ENCODE measurements at places on chromosomes 2 and 18.
A peak's percentile ranks its signal among the peaks of the same experiment; 100 is the strongest.

DNA sequence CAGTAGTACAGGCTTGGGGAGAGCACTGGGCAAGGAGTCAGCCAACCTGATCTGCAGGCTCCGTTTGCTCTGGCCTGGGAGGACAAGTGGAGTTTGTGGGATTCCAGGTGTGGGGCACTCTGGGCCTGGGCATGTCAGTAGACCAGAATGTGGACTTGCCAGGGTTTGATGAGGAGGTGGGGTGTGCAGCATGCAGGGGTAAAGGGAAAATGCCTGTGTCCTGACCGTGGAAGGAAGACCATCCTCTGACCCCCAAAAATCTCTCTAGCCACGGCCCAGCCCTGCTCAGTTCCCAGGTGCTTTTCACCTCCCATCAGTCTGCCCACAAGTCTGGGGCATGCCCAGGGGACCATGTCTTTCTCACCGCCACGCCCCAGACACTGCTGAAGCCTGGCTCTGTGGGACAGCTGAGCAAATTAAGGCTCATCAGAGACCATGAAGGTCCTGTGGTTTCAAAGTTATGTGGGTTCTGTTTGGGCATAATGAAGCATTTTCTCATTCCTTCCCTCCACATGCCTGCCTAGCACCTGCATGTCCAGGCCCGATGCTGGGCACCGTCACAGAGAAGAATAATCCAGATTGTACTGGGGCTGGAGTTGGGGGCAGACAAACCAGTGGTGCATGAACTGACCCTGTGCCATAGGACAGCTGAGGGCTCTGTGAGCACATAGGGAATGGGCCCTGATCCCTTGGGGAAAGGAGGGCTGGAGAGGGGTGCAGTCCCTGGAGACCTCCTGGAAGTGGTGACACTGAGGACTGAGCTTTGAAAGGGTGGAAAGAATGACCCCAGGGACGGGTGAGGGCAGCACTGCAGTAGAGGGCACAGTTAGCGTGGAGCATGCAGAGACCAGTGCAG lies 6.5 kb upstream of the KCNF1 start:
- ATAC-seq, result no peak

GRCh38 chr2:26175466-26176278 lies 2.8 kb downstream of the GAREM2 start:
- no peak for ATAC-seq

- peak; percentile 79 for ATAC-seq
Measured at GRCh38 chr2:55587-56448, 9.5 kb upstream of the FAM110C start.

DNA sequence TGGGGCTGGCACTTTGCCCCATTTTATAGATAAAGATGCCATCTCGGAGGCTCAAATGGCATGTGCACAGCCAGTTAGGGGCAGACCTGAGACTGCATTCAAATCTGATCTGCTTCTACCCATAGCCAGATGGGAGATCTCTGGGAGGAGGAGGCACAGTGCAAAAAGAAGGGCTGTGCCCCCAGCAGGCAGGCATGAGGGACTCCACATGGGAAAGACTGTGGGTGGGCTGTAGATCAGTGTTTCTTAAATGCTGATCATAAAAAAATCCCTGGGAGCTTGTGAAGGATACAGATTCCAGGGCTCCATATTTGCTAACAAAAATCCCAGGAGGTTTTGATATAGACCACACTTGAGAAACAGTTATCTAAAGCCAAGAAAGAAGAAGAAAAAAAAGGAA lies 15.2 kb downstream of the PAX8 start:
- no peak for ATAC-seq

DNA sequence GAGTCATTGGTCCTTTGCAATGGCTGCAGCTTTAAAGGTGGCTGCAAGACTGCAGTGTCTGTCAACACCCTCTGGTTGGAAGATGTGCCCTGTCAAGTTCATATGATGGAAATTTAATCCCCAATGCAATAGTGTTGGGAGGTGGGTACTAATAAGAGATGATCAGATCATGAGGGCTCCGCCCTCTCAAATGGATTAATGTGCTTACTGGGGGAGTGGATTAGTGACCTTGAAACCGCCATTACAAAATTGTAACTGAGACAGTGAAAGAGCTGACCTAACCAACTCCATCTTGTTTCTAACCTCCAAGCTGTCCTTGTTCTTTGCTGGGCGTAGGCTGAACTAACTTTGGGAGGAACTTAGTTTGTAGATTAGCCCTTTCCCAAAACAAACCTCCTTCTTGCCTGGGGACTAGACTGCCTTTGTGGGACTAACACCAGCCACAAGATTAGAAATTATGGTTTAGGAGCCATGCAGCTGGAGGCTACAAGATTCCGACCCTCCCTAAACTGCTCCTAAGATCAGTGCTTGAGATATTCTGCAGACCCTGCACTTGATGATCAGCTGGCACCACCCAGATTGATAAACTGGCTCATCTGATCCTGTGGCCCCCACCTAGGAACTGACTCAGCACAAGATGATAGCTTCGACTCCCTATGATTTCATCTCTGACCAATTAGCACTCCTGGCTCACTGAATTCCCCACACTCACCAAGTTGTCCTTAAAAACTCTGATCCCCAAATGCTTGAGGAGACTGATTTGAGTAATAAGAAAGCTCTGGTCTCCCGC lies 13.7 kb downstream of the MYCN start:
- ATAC-seq, result no peak

DNA sequence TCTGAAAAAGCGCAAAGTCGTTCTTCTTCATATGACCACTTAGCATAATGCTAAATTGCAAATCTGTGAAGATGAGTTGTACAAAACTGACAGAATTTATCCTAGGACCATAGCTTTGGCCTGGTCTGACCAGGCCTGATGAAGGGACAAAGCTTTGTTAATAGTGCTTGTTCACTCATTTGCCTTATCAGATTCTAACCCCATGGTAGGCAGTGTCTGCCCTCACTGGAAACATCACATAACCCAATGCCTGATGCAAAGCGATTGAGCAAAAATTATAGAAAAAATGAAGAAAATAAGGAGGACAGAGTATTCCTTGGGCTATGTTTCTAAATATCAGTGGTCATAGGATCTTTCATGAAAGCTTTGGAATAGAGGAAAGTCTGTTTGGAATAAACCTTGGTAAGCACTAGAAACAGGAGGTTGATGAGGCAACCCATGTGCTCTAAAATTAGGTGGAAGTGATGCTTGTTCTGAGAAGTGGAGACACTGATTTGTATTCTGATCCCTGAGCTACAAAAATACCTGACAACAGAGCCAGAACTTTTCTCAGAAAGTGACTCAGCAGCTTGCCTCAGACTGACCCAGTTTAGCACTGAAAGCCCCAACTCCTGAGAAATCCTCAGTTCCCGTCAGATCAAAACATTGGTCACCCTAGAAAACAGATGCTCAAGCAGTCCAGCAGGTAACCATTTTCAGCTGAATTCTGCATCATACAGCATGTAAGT lies 131.4 kb upstream of the MAPRE2 start:
- peak; percentile 73 for ATAC-seq

GRCh38 chr2:120914839-120915521 lies 179.3 kb downstream of the GLI2 start:
- ATAC-seq, result no peak

DNA sequence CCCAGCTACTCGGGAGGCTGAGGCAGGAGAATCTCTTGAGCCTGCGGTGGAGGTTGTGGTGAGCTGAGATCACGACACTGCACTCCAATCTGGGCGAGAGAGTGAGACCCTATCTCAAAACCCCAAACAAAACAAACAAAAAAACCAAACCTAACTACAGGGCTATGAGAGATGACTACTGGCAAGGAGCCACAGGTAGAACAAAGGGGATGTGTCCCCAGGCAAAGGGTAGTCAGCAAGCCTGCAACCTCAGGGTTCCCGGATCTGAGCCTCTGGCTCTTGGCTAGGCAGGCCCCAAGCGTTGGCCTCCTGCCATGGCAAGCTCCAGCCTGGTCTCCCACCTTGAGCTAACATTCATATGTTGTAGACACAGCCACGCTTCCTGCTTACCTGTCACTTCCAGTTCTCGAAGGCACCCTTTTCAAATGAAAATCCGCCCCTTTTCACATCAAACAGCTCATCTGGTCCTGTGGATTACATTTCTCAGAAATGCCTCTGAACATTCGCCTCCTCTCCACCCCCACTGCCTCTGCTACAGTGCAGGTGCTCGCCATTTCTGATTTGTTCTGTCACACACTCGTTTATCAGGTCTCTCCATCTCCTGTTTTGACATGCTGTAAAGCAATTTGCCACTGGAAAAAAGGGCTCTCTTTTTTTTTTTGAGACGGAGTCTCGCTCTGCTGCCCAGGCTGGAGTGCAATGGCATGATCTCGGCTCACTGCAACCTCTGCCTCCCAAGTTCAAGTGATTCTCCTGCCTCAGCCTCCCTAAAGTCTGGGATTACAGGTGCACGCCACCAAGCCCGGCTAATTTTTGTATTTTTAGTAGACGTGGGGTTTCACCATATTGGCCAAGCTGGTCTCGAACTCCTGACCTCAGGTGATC lies 13.1 kb upstream of the ACTR3 start:
- ATAC-seq, result peak; percentile 91

DNA sequence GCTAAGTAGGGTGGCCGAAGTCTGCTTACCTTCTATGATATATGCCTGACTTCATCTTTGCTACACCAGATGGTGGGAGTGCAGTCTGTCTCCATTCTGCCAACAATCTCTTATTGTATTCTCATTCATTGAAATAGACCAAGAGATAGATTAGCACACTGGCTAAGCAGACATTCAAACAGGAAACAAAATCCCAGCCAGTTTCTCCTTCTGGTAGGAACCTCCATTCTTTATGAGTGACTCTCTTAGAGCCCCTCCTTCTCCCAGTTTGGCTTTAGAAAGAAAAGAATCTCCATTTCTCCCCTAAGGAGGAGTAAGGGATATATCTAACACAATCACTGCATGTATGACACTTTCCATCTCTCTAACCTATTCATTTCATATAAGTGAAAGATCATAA lies 118.9 kb upstream of the COL5A2 start:
- no peak for ATAC-seq

- ATAC-seq, result no peak
Measured at GRCh38 chr2:199460101-199460671, 2.4 kb upstream of the SATB2 start.

DNA sequence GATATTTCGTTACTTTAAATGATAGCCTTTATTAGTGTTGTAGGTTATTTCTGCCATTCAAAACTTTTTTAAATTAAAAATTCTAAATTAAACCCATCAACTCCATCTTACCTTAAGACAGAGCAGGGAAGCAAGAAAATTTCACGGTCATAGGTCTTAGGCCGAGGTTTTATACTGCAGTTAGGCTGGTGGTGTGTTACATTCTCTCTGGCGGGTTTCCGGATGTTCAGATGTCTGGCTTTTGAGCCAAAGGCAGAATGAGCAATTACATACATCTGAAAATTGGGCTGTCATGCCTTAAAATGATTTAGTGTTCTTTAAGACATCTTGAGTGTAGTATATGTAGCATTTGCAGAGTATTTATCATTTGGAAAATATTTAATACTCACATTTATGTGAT lies 27.9 kb downstream of the GLS start:
- no peak for ATAC-seq

- ATAC-seq, result no peak
Measured at GRCh38 chr2:226052772-226053416, 653.4 kb downstream of the NYAP2 start.

DNA sequence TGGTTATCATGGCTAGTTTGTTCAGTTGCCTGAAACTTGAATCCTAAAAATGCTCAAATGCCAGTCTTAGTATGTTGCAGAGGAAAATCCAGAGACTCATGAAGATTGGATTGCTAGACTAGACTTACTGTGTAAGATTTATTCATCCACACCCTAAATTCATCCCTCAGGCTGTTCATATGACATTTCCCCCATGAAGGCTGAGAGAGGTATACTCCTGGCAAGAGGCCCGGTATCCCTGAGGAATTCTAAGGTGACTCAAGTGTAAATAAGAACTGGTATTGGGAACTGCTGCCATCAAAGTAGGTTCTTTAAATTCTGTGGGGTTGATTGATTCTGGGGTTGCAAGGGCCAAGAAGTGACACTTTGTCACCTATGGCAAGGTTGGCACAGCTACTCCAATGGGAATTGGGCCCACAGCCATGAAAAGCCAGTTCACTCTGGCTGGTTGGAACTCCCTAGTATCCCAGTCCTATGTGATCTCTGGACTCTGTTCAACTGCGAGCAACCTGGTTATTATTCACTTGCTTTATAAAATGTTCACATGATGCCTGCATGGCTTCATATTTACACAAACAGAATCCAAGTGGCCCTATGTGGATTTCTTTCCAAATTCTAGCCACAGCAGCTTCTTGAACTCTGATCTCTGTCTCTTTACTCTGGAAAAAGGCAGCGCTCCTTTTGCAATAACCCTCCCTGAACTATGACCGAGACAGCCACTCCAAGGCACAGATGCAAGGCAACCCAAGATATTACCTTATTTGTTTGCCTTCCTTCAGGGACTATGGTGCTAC lies 429.1 kb downstream of the CBLN2 start:
- ATAC-seq, result no peak

GRCh38 chr18:36411745-36412168 lies 114.2 kb downstream of the FHOD3 start:
- ATAC-seq, result no peak

- ATAC-seq, result no peak
Measured at GRCh38 chr2:64601034-64601754, 52.5 kb downstream of the SERTAD2 start.

- ATAC-seq, result no peak
Measured at GRCh38 chr2:237412988-237413776, 782 bp downstream of the COL6A3 start.

GRCh38 chr18:38458698-38459097 lies 893.1 kb upstream of the CELF4 start:
- no peak for ATAC-seq

GRCh38 chr2:135812907-135813511 lies 24.0 kb downstream of the LCT start:
- ATAC-seq, result no peak

GRCh38 chr2:124663645-124663997 lies 638.5 kb downstream of the CNTNAP5 start:
- ATAC-seq, result no peak

DNA sequence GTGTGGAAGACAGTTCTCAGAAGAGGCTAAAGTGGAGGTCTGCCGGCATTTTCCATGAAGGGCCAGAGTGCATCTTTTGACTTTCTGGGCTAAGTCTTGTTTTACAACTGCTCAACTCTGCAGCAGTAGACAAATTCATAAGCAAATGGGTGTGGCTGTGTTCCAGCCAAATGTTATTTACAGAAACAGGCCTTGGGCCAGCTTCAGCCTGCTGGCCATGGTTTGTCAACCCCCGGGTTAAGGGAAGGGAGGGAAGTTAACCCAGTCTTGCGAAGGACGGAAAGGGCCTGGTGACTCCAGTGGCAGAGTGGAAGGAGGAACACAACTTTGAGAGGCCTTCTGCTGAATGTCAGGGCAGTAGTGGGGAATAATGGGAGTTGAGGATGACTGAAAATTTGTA lies 34.3 kb upstream of the NCKAP5 start:
- ATAC-seq, result no peak

GRCh38 chr18:48022531-48023329 lies 92.3 kb upstream of the SMAD2 start:
- ATAC-seq, result peak; percentile 49
